ENCODE measurements at places on chromosomes 6 and 20.

- DNase-seq = peak; percentile 86
Observed at GRCh38 chr6:1609648-1610496, at the start of gene FOXC1. FOXC1 (plus strand) TSS chr6:1609915; CDS start chr6:1610446, 531 bp downstream.

DNA sequence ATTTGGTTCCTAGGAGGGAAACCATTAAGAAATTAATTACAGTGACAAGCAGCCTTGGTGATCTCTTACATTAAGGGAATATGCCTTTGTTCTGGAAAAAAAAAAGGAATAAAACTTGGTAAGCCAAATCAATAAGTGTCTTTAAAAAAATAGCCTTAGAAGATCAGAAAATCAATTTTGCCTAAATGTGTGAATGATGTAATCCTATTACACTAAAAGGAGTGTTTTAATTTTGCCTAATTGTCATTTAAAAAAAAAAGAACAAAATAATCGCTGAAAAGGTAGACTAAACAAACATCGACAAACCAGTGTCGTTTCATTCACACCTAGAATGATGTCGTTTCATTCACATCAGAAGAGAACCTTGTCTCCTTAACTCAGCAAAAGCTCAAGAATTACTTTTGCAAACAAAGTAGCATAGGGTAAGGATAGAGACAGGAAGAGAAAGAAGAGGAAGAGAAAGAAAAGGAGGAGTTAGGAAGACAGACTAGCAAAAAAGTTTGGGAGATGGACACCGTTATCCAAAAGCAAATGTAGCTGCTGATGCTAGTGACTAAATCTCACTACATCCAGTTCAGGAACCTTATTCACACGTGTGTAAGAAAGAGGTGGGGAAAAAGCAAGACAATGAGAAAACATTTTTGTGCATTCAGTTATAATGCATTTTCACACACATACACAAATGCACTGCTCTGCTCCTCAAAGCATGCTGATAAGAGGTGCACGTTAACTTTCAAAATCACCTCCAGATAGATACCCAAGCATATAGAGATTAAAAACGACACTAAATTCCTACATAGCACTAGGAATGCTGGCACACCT lies 60.6 kb downstream of the HIVEP2 start:
- peak; percentile 28 for DNase-seq

DNA sequence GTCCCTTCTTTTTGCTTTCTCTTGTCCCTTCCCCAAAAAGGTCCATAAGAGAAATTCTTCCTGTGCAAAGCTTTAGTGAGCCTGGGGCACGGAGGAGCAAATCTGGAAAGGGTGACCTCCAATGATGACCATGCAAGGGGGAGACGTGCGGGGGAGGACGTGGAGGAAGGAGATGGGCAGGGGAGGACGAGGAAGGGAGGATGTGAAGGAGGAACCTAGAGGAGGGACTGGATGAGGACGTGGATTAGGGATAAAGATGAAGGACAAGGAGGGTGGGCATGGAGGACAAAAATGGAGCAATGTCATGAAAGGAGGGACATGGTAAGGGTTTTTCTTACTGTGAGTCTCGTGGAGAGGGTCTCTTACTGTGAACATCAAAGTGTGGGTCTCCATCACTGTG lies 139.5 kb downstream of the ERMARD start:
- DNase-seq = no peak

DNA sequence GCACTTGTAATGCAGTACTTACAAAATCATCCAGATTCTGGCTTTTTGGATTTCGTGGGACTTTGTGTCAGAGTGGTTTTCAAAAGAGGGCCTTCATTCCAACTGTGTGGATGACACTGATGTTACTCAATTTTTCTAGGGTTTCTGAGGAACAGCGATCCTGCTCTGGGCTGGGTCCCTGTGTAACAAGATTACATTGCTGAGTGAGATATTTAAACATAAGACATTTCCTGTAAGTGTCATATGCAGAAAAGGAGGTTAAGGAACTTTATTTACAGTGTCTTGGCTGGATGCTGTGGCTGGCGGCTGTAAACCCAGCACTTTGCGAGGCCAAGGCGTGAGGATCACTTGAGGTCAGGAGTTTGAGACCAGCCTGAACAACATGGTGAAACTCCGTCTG lies 6.7 kb downstream of the ZFAND3 start:
- DNase-seq = no peak

- no peak for DNase-seq
Observed at GRCh38 chr20:12264711-12265110, 347.0 kb downstream of the BTBD3 start.

DNA sequence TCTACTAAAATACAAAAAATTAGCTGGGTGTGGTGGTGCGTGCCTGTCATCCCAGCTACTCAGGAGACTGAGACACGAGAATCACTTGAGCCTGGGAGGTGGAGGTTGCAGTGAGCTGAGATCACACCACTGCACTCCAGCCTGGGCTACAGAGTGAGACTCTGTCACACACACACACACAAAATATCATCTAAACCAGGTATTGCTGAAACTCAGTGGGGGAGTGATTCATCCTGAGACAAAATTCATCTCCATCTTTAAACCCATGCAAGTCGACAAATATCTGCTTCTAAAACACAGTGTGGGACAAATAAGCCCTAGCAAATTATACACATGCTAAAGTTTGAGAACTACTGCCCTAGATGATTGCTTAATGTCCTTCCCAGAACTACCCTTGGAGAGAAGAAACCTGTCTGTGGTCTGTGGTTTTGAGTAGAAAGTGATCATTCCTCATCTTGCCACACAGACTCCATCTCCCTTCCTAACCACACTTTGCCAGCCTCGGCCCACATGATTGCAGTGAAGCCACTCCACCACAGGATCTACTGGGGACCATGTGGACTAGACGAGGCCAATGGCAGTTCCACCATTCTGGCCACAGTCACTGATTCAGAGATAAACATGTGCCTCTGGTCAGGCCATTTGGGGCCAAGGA lies 130.3 kb downstream of the OPRM1 start:
- no peak for DNase-seq

GRCh38 chr6:108779536-108780275 lies 68.5 kb upstream of the ARMC2 start:
- DNase-seq = no peak

DNA sequence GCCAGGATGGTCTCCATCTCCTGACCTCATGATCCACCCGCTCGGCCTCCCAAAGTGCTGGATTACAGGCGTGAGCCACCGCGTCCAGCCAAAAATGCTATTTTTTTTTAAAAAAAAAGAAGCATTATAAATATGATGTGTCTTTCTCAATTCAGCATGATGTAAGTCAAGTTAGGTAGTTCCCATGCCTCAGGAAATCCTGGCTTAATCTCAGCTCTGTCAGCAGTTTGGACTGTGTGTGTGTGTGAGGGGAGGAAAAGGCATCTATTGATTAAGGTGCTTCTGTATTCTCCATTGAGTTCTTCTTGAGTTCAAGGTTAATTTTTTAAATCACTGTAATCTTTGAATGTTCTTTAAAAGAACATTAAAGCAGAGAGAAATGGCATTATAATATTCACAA lies 51.5 kb downstream of the GMDS start:
- DNase-seq = no peak

GRCh38 chr6:46677314-46677654 lies 10.4 kb upstream of the TDRD6 start:
- DNase-seq = peak; percentile 17

DNA sequence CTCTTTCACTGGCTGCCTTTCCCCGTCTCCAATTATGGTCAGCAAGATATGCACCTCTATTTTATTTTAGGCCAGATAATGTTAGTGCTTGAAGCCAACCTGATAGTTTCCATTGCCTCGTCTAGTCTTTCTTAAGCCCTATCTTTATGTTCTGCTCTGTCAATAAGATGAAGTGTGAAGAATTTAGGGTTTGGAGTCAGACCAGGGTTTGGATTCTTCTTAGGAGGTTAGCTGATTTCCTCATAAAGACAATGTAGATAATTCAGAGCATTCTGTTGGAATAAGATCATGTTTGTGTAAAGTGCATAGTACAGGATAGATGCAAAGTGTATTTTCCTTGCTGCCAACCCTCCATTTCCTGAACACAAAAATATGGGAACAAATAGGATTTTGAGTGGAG lies 43.8 kb downstream of the PKIB start:
- no peak for DNase-seq

DNA sequence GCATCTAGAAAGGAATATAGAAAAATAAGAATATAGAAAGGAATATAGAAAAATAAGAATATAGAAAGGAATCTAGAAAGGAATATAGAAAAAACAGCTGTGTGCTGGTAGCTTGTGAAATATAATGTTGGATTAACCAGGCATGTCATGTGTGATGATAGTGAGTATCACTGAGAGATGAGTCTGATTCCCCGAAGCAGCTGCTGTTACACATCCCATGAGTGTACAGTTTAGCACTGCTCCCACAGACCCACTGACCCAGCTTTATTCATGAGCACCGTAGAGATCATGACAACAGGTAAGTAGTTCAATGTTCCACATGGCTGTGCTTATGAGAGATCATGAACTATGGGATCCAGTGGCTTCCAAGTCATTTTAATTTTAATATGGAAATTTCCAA lies 64.8 kb downstream of the SLC22A3 start:
- no peak for DNase-seq

- no peak for DNase-seq
Observed at GRCh38 chr6:123808556-123808955, 4.9 kb downstream of the NKAIN2 start.

GRCh38 chr6:155100087-155100486 lies 105.0 kb downstream of the TIAM2 start:
- DNase-seq = no peak

DNA sequence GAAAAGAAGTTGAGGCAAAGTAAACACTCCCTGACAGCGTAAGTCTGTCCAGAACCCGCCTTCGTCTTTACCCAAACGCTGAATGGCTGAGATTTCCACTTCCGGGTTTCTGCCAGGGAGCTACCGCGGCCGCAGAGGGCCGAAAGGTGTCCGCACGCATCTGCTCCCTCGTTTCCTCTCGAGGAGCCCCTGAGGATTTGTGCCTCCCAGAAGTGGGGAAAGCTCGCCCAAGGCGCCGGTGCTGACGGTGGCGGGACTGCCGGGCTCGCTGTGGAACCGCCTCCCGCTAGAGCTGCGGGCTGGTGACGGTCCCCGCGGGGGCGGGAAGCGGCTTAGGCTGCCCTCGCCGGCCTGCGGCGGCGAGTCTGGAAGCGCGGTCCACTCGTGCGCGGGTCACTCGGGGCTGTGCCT lies 1760.2 kb upstream of the DEFB115 start:
- peak; percentile 89 for DNase-seq

- peak; percentile 55 for DNase-seq
Observed at GRCh38 chr6:131116755-131117360, 18.4 kb upstream of the AKAP7 start.

DNA sequence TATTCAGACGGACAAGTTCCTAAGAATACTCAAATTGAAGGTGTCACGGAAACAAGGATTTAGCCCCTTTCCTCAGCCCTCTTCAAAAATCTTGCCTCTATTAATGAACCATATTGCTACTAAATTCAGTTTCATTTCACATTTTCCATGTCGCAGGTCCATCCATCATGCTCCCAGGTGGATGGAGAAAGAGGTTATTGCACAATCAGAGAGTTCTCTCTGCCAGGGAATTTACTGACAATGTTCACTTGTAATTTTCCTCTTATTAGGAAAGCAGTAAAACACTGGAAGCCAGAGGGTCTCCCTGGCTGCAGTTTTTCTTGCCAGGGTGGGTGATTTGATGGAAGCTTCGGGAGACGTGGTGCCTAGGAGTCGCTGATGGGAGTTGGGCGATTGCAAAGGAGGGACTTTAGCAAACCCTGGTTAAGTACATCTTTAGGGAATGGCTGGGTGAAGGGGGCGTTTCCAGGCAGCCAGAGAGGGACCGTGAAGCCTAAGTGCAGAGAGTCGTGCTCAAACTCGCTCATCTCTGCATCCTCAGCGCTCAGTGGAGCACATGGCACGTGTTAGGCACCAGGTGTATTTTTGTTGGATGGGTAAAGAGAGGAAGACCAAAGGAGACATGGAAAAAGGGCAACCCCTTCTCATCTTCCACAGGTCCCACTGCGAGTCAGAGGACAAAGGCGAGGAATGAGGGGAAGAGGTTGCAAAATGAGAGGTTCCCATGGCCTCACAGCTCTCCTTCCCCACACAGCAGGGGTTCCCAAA lies 321.9 kb upstream of the CDH4 start:
- no peak for DNase-seq

DNA sequence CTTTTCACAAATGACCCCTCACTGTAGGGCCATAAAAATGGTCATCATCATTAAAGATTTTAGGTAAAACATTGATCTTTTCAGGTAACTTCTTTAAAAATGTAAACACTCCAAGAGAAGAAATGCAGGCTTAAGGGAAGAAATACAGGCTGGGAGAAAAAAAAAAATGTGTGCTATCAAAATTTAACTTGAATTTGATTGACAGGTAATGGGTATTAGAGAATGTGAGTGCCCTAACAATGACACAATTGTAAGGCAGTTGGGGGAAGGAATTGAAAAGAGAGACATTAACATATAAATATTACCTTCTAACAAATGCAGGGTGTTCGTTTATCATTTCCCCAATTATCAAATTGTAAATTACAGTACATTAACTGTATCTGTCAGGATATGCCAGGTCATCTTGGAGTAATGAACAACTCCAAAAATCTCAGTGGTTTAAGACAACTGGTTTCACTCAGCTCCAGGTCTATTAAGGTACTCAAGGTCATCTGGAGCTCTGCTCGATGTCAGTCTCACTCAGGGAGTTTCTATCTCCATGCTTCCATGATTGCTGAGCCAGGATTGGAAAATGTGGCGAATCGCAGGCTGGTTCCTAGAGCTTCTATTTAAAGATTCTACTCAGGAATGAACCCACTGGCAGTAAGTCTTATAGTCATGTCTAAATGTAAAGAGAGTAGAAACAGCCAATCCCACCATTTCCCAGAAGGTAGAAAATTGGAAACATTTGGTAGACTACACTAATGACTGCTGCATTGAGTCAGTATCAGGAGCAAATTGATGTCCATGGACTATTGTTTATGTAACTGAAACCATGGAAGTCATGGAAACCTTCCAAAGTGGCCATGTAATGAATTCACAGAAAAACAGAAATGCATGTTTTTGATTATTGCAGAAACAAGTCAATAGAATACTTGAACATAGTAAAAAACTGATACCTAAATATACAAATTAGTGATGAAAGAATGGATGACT lies 55.6 kb downstream of the FRK start:
- no peak for DNase-seq

DNA sequence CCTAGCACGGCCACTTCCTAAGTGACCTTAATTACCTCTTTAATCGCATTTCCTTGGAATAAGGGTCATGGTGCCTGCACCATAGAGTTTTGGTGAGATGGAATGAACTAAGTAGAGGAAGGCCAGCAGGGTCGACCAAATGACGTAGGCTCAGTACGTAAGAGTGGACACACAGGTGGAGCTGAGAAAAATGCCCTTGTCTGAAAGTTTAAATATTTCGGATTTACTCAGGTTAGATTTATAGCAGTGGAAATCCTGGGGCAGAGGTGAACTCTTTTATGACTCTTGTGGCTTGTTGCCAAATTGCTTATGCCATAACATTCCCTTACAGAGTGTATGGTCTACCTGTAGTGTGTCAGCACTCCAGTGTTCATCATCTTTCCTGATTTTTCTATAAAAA lies 23.6 kb upstream of the BTBD3 start:
- DNase-seq = no peak

DNA sequence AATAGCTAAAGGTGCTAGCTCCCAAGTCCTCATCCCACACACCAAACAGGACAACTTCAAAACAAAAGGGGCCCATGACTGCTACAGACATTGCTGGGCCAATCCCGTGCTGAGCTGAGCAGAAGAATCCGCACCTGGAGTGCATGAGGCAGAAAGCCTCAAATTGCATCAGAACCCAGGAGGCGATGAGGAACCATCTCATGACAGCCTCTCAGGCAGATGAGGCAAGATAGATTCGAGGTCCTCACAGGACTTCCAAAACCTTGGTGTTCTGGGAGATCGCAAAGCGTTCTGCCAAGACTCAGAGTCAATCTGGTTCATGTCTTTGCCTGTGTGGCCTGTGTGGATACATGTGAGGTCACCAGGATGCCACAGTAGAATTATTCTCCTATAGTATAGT lies 32.8 kb upstream of the SSTR4 start:
- no peak for DNase-seq

Measured in SW 1271 (cell line).